Stimulated activated CD4-positive, alpha-beta T cell treated with anti-CD3 and anti-CD28 coated beads, TNF-alpha, amount 100 ng/mL, for 24 hours (primary cell): ENCODE measurements at places on chromosomes 1 and 21.

- DNase-seq, result no peak
These were observed 494.7 kb upstream of the ADGRL2 start for GRCh38 chr1:81305997-81306452.

- no peak for DNase-seq
These were observed at the start of gene MTARC1 for GRCh38 chr1:220786337-220787068. TSS of gene MTARC1 (plus strand) at chr1:220786913. CDS start at chr1:220786945, 32 bp downstream.

DNA sequence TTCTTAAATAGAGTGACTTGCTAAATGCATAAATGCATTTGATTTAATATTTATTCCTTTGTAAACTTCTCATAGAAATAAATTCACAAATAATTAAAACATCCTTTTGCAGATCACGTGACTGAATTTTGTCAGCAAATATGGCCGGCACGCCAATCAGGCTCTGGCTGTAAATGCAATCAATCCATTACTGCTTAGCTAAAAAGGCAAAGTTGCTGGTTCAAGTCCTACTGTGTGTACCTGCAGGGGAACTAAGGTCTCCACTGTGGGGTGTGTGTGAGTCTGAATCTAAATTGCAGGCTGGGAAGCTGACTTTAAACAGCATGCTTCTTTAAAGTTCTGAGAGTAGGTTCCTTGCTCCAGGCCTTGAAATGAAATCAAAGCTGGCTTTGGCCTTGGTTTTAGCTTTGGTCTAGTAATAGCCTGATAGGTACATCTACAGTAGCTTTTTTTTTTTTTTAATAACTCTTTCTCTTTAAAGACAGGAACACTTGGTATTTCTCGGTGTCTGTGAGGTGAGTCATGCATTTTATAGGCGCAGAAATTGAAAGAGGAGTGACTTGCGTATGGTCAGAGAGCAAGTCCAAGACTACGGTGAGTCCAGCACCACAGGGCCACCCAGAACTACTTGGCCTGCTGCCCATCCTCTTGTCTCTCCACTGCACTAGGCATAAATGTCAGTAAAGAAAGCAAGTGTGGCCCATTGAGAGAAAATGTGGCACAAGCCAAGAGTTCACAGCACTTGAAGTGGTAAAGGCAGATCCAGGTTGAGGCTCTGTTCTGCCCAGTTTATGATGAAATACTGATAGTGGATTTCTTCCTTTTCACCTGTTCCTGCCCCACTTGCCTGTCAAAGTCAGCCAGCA is 36.2 kb upstream of the LYST start:
- DNase-seq, result no peak

- DNase-seq, result peak; percentile 9
These were observed 107.3 kb downstream of the NMNAT2 start for GRCh38 chr1:183310753-183311479.

- no peak for DNase-seq
These were observed 195.3 kb upstream of the APP start for GRCh38 chr21:26365849-26366248.

GRCh38 chr1:14891991-14892390 is 261.6 kb upstream of the TMEM51 start:
- DNase-seq, result no peak

- DNase-seq, result no peak
These were observed 37.0 kb upstream of the MPC2 start for GRCh38 chr1:167973832-167974231.

GRCh38 chr1:167562702-167563101 is 9.1 kb upstream of the CREG1 start:
- DNase-seq, result no peak

DNA sequence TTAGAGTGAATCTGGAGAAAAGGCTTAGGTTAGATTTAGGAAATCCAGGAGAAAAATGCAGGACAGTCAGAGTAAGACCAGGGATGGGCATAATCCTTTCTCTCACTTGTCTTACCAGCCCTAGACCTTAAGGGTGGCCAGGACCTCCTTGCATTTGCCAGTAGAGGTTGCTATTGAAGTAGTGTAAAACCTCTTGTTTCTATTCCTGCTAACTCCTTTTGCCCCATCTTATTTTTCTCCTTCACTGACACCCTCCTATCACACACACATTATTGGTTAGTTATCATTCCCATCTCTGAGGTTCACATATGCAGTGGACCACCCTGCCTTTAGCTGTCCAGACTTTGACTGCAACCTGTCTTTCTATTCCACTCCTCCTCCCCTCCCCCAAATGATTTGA is 75.0 kb upstream of the MACF1 start:
- no peak for DNase-seq

DNA sequence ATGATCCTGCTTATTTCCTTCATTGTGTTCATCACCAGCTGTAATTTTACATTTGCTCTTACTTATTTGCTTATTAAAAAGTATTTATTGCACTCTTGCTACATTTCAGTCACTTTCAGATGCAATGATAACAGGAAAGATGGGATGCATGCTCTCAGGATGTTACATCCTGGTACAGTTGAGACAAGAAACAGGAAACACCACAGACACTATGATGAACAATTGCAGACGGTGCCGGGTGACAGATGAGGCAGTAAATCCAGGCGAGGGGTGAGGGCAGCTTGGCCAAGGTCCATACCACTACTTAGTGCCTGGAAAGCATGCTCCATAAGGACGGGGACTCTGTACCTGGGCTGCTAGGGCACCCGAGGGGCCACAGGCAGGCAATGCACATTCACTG is 156.6 kb upstream of the RAB4A start:
- DNase-seq, result no peak

GRCh38 chr1:20100632-20101355 is 18.5 kb downstream of the PLA2G2D start:
- DNase-seq, result no peak

- no peak for DNase-seq
These were observed 54.0 kb downstream of the RUNX3 start for GRCh38 chr1:24875991-24876506.

DNA sequence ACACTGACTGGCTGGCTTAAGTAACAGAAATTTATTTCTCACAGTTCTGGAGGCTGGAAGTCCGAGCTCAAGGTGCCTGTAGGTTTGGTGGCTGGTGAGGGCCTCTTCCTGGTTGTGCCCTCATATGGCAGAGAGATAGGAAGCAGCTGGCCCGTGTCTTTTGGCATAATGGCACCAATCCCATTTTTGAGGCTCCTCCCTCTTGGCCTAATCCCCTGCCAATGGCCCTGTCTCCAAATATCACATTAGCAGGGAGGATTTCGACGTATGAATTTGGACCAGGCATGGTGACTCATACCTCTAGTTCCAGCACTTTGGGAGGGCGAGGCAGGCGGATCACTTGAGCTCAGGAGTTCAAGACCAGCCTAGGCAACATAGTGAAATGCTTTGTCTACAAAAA is 37.4 kb downstream of the AGPAT3 start:
- DNase-seq, result no peak

GRCh38 chr1:29833581-29833980 is 597.3 kb downstream of the PTPRU start:
- DNase-seq, result no peak

- DNase-seq, result no peak
These were observed 61.9 kb upstream of the C1orf21 start for GRCh38 chr1:184324972-184325371.

DNA sequence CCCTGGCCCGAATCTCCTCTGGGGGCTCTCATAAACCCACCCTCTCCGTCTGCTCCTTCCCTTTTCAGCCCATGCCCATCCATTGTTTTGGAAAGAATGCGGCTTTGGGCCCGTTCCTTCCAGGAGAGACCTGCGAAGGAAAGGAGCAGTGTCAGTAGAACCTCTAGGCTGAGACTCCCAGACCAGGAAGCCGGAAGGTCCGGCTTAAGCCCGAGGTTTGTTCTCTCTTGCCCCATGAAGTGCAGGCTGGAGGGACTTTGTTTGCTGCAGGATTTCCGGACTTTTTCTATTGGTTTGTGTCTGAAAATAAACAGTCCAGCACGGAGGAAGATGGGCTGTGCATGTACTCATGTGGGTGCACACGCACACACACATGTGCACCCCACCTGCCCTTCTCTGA is 49.8 kb downstream of the ELK4 start:
- no peak for DNase-seq
